Suppressor macrophage treated with lipopolysaccharide for 4 hours (primary cell): ENCODE measurements at places on chromosomes 5 and 9.

- no peak for DNase-seq
Measured at GRCh38 chr5:114265432-114266060, 96.3 kb upstream of the KCNN2 start.

- DNase-seq = no peak
Measured at GRCh38 chr5:140694276-140694675, 3.0 kb downstream of the HARS2 start.

GRCh38 chr5:150608991-150609390 is 31.5 kb upstream of the SYNPO start:
- DNase-seq = no peak

DNA sequence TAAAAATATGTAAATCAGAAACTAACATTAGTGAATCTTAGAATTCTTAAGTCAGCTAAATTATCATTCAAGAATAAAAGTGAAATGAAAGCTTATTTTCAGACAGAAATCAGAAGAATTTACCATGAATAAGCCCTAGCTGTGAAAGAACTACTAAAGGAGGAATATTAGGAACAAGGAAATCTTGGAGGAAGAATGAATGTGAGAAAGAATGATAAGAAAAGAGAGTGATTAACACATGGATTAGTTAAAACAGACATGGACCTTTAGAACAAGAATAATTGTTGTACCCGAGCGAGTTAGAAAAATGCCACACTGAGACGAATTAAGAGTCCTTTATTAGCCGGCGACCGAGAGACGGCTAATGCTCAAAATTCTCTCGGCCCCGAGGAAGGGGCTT is 24.1 kb upstream of the RHOBTB3 start:
- no peak for DNase-seq

DNA sequence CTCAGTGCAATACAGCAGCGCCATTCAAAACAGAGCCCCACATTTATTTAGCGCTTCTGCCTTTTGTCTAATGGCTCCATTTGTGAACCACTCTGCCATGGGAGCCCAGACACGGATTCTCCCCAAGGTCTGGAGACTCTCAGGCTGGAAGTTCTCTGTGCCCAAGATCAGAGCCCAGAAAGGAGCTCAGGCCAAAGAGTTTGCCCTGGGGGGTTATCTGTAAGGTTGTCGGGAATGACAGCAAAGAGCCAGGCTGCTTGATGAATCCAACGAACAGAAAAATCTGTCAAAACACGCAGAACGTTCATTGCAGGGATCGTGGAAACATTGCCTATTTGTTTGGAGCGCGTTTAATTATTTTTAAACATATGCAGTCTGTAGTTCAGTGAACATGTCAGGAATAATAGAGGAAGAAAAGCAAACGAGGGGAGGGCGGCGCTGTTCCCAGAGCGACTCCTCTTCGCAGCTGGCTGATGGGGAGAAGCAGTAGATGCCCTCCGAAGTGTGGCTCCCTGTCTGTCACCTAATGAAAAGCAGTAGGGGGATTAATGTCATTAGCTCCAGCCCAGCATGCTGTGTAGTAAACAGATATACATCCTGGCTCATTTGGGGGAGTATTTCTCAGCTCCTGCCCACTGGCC is 464.9 kb upstream of the MPDZ start:
- DNase-seq = no peak

- peak; percentile 77 for DNase-seq
Measured at GRCh38 chr9:96327694-96328352, 25.8 kb upstream of the HSD17B3 start.

DNA sequence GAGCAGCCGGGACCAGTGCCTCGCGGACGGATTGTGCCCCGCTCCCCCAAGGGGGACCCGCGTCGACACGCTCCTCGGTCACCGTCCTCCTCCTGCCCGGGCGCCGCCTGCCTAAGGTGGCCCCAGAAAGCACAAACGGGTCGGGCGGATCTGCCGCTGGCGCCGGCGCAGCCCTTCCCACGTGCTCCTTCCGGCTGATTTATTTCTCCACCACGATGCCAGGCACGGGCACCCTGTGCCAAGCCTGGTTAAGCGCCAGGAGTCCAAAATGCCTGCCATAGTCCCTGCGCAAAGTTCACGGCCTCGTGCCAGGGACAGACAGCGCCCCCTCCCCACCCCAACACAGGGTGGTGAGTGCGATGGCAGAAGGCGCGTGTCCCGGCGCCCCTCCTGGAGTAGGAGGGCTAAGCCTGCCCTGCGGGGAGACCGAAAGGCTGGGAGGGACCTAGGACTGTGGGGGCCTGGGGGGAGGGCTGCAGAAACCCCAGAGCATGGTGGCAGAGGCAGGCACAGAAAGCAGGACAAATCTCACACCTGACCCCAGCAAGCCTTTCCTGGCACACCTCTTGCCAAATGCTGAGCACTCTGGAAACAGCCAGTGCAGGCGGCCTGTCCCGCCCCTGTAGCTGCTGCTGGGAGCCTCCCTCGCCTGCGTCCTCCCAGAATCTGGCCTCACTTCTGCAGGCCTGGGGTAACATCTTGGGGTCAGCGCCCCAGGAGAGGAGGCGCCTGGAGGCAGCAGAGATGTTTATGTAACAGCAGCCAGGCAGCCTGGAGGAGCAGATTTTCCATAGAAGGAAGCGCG is 1.1 kb upstream of the NOTCH1 start:
- DNase-seq = peak; percentile 47
